ENCODE measurements at places on chromosomes 3 and 15. TPM values are rescaled to one million over a fixed set of nuclear protein-coding genes. Genes with fewer than 3 reads are reported as not detected.

ZNF385D gene
- polyA plus RNA-seq: 9.1 TPM

TRIM69 gene
- 19.7 TPM for polyA plus RNA-seq

SLC28A2 gene
- 0.31 TPM for polyA plus RNA-seq

DUOX1 gene
- polyA plus RNA-seq: 5.2 TPM

C3orf20 gene
- polyA plus RNA-seq: 0.27 TPM

C15orf39 gene
- polyA plus RNA-seq: 10.9 TPM

ALPK3 gene
- polyA plus RNA-seq: 13.3 TPM

PCSK6 gene
- 8.1 TPM for polyA plus RNA-seq

CCR8 gene
- not detected for polyA plus RNA-seq

NANOGP8 gene
- polyA plus RNA-seq: 0.53 TPM
